ENCODE measurements at places on chromosomes 4 and X. TPM values are rescaled to one million over a fixed set of nuclear protein-coding genes. Genes with fewer than 3 reads are reported as not detected.
A peak's percentile ranks its signal among the peaks of the same experiment; 100 is the strongest.

- peak; percentile 10 for DNase-seq
These were observed 55.3 kb upstream of the RAPGEF2 start for GRCh38 chr4:159047478-159048165.

- DNase-seq = peak; percentile 66
These were observed 61.5 kb upstream of the MAGEB2 start for GRCh38 chrX:30153881-30154260.

The BMP3 gene
- under 0.01 TPM for total RNA-seq

- DNase-seq = peak; percentile 92
These were observed 107.8 kb downstream of the EFNB1 start for GRCh38 chrX:68936608-68937007.

- peak; percentile 19 for DNase-seq
These were observed 22.5 kb downstream of the STX18 start for GRCh38 chr4:4519297-4519894.

GRCh38 chr4:48015678-48016077 lies 803 bp downstream of the CNGA1 start:
- DNase-seq = no peak

DNA sequence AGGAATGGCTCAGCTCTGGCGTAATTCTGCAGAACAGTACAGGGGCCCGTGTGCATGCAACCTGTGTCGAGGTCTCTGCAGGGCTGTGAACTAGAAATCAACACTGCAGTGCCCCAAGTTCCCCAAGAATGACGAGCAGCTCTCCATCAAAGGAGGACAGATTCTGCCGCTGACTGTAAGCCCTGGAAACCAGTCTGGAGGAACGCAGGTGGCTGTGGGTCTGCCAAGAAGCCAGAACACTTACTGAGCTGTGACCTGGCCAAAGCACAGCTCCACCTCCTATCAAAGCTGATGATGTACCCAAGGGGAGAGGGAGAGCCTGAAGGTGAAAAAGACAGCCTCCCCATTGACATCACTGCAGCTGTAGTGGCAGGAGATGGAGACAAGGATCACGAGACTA lies 80.3 kb upstream of the STS start:
- no peak for DNase-seq

DNA sequence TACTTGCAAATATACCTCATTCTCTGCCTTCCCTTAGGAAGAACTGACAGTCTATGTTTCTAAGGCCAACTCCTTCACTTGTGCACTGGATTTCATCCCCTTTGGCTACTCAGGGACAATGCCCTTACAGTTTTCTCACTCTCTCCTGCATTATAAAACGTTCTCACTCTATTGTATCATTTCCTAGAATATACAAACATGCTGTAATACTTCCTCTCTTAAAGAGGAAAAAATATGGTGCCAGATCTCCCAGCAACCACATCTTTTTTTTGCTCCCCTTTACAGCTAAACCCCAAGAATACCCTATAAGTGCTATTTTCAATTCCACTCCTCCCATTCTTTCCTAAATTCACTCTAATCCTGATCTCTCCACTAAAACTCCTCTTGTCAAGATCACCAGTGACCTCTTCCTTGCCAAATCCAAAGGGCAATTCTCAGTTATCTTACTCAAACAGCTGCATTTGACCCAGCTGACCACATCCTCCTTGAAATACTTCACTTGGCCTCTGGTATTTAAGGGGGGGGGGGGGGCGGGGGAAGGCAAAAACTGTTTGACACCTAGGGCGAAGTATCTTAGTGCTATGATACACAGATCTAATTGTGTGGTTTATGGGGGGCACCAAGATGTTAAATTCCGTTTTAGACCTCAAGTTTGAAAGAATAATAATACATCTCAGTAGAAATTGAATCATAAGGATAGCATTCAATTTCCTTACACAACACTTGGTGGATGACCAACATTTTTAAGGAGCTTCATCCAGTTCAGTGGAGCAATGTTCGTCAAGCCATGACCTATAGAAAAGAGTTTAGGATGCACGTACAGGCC lies 1.6 kb downstream of the RCHY1 start:
- DNase-seq = peak; percentile 77

DNA sequence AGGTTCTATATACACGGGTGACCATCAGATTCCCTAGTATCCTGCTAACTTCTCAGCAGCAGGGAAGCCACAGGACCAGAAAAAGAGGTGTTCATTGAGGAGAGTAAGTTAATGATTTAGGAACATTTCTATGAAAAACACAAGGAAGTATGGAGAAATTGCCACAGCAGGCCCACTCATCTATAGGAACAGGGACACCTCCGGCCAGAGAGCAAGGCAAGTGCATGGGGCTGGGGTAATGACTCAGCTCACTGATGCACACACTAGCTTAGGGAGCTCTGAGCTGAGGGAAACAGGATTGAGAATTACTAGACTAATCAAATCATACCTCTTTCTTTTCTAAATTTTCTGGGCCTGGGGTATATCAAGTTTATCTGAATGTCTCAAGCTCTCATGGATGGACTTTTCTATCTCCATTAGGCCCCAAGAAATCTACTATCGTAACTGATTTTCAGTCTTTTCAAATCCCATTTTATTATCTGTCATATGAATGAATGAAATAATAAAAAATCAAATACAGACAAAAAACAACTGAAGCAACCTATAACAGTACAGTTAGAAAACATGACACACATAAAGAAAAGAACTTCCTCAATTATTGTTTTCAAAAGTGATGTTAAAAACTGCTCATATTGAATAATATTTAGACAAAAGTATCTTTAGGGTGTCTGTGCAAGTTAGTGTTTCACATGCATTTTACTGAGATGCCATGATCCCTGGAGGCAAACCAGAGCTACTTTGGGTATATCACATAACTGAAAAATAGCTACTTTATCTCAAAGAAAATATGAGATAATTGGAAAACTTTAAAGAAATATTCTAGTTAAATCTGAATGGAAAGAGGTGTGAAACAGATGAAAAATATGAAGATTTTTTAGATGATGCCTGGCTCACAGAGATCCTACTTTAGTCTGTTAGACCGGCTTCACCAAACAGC lies 89.8 kb downstream of the FBXO8 start:
- DNase-seq = no peak

GRCh38 chr4:15451866-15452765 lies 17.6 kb upstream of the CC2D2A start:
- peak; percentile 92 for DNase-seq

DNA sequence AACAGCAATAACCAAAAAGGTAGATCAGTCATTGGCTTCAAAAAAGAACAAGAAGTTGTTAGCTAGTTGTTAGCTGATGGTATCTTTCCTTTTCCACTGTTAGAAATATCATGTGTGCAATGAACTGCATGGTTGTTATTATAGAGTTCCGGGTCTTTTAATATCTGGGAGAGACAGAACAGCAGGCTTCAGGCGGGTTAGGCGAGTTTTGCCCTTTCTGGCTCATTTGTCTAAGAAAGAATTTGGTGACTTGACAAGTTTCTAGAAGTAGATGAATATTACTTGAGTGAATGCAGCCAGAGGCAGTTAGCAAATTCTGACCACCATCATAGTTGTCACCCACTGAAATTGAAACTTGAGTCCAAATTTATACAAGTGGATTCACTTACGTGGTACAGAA lies 88.9 kb upstream of the MID1 start:
- no peak for DNase-seq

The SCML1 gene
- total RNA-seq = 30.0 TPM
